ENCODE measurements at places on chromosomes 4 and X.

DNA sequence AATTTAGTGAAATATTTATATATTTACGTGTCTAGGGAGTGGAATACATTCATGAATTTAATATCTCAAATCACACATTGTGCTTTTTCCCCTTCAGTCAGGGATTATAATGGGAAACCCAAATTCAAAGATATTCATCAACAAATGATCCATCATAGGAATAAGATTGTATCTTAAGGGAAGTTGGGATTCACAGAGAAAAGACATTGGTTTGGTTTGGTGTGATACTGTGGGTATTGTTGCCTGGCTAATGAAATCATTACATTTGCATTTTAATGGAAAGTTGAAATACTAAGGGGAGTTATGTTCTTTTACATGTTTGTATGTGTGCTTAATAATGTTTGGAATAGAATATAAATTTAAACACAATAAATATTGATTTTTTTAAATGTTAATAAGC, 1.7 kb downstream of the TET2 start:
- H3K36me3 ChIP-seq = no peaks in the 10 kb centered on the region
- peak overlapping the region; percentile 76 for H3K4me3 ChIP-seq

DNA sequence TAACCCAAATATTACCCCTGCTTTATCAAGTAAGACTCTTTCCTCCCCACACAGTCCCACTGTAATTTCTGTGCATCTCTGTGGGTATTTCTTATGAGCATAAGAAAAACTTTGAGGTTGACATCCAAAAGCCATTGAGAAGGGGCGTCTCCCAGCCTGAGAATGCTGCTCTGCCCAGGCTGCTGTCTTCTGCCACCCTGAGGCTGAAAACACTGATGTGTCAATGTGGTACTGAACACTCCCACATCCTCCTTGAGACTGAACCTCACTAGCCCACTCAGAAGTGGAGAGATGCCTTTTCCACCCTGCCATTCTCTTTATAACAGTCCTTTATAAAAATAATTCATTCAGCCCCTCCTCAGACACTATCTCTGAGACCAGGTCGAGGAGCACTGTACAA, 120.8 kb downstream of the SMIM20 start:
- no peak for DNase-seq
- H3K4me3 ChIP-seq = no peak overlapping the region
- no peaks in the 10 kb centered on the region for H3K27me3 ChIP-seq
- no peaks in the 10 kb centered on the region for H3K4me1 ChIP-seq
- H3K27ac ChIP-seq = no peak overlapping the region

DNA sequence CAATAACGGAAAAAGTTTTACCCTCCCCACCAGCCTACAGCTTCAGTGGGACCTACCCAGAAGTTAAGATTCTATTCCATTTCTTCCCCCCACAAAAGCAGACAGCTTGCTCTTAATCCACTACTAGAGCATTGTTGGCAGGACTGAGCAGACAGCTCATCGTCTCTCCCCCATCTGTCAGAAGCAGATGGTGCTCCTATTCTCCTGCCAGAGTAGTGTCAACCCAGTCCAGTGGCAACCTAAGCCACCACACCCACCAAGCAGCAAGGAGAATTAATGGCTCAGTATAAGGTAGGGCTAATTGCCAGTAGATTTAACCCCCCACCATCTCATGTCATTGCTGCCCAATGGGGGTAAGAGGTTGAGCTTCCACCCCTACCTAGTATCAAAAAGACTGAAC, 62.0 kb downstream of the AWAT2 start:
- no peaks in the 10 kb centered on the region for H3K27me3 ChIP-seq
- H3K27ac ChIP-seq = no peak overlapping the region
- no peaks in the 10 kb centered on the region for H3K4me1 ChIP-seq

DNA sequence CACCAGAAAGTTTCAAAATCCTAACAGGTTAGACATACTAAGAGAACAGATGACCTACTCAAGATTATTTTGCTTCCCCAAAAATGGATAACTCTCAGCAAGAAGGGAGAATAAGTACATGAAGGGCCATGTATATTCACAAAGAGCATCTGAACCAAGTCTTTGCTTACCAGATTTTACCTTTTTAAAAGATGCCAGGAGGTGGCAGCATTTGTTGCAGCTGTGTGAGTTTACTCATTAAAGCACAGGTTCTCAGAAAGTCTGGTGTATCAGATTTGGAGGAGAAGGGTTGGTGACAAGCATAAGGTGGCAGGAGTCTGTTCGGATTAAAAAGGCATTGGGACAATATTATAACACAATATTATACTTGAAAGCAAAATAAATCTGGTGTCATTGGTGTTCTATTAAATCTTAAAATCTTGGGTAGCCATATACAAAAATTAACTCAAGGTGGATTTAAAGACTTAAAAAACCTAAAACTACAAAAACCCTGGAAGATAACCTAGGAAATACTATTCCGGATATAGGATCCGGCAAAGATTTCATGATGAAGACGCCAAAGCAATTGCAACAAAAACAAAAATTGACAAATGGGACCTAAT, 51.3 kb upstream of the NFKB1 start:
- no peak overlapping the region for H3K4me3 ChIP-seq
- H3K27ac ChIP-seq = no peak overlapping the region
- no peaks in the 10 kb centered on the region for H3K36me3 ChIP-seq
- DNase-seq = no peak
- H3K4me1 ChIP-seq = no peaks in the 10 kb centered on the region

DNA sequence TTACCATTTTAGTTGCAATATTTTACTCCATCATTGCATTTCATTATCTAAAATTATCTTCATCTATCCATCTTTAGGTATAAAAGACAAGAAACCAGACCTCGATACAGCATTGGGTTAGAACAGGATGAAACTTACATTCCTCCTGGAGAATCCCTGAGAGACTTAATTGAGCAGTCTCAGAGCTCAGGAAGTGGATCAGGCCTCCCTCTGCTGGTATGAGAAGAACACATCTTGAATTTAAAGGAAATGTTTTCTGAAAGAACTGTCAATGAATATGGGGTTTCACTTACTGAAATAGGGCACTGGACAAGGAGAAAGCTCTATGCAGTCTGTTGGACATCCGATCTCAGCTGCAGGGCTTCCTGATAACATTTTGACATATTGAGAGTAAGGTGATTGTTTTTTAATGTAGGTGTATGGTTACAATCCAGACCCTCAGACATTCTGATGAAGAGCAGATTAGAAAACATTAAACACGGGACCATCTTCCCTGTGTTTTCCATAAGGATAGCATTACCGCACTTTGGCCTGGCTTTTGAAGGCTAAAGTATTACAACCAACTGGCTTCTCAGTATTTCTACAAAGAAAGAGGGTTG, 367.2 kb downstream of the BMPR1B start:
- no peaks in the 10 kb centered on the region for H3K27me3 ChIP-seq
- H3K4me3 ChIP-seq = no peak overlapping the region
- H3K4me1 ChIP-seq = no peaks in the 10 kb centered on the region
- DNase-seq = no peak
- no peaks in the 10 kb centered on the region for H3K36me3 ChIP-seq
- no peak overlapping the region for H3K27ac ChIP-seq

- H3K4me3 ChIP-seq = no peak overlapping the region
- DNase-seq = no peak
- H3K27me3 ChIP-seq = no peaks in the 10 kb centered on the region
- no peaks in the 10 kb centered on the region for H3K36me3 ChIP-seq
- no peaks in the 10 kb centered on the region for H3K4me1 ChIP-seq
These were observed 129.0 kb downstream of the ANAPC4 start for GRCh38 chr4:25506032-25506571.

- no peak for DNase-seq
- no peaks in the 10 kb centered on the region for H3K36me3 ChIP-seq
- H3K4me1 ChIP-seq = no peaks in the 10 kb centered on the region
- no peak overlapping the region for H3K4me3 ChIP-seq
These were observed 212.3 kb upstream of the BCOR start for GRCh38 chrX:40310016-40310415.

DNA sequence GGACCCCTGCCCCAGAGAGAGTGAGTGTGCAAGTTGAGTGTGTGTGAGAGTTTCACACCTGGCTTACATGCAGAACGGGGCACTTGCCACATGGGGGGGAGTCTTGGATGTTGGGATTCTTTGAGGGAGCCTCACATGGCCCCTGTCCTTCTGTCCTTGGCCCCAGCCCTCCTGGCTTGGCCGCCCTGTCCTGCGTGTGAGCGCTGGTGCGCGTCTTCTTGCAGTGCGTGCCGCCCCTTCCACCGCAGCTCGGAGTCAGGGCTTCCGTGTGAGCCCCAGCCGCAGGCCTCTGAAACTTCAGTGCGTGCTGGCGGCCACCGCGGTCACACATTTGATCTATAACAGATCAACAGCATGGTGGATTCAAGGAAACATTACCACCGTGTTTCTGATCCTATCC, 30.1 kb upstream of the HGFAC start:
- no peaks in the 10 kb centered on the region for H3K4me1 ChIP-seq
- H3K27ac ChIP-seq = no peak overlapping the region
- no peaks in the 10 kb centered on the region for H3K27me3 ChIP-seq
- no peak overlapping the region for H3K4me3 ChIP-seq

GRCh38 chr4:16187455-16187854, 38.8 kb downstream of the TAPT1 start:
- no peak overlapping the region for H3K4me3 ChIP-seq
- H3K36me3 ChIP-seq = no peaks in the 10 kb centered on the region
- DNase-seq = no peak
- no peaks in the 10 kb centered on the region for H3K27me3 ChIP-seq

DNA sequence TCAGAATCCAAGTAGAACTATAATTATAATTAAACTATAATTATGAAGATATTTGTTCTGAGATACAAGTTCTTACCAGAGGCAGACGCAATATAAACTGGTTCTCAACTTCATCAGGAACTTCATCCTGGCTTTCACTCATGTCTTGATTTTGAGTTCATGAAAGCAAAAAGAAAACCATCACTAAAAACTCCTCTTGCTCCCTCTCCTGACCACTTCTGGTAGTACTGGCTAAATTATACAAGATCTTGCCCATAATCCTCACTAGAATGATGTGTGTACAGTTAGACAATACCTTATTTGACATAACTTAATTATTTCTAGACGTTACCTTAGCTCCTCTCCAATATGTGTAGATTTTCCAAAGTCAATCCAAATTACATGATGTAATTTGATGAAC, 3.7 kb downstream of the TAF7L start:
- H3K4me3 ChIP-seq = no peak overlapping the region
- H3K4me1 ChIP-seq = no peaks in the 10 kb centered on the region
- no peaks in the 10 kb centered on the region for H3K27me3 ChIP-seq
- DNase-seq = no peak
- no peaks in the 10 kb centered on the region for H3K36me3 ChIP-seq

GRCh38 chr4:133929531-133930239, 271.9 kb downstream of the PABPC4L start:
- DNase-seq = no peak
- H3K4me3 ChIP-seq = no peak overlapping the region
- no peak overlapping the region for H3K27ac ChIP-seq
- no peaks in the 10 kb centered on the region for H3K36me3 ChIP-seq

- H3K4me1 ChIP-seq = no peaks in the 10 kb centered on the region
- H3K4me3 ChIP-seq = no peak overlapping the region
- H3K27ac ChIP-seq = no peak overlapping the region
- no peaks in the 10 kb centered on the region for H3K36me3 ChIP-seq
- no peaks in the 10 kb centered on the region for H3K27me3 ChIP-seq
These were observed 3.5 kb downstream of the ADRA2C start for GRCh38 chr4:3769642-3770184.

GRCh38 chrX:106932960-106933537, 12.8 kb downstream of the CLDN2 start:
- no peaks in the 10 kb centered on the region for H3K27me3 ChIP-seq
- H3K36me3 ChIP-seq = no peaks in the 10 kb centered on the region
- DNase-seq = no peak
- H3K27ac ChIP-seq = peak overlapping the region; percentile 49
- no peak overlapping the region for H3K4me3 ChIP-seq

DNA sequence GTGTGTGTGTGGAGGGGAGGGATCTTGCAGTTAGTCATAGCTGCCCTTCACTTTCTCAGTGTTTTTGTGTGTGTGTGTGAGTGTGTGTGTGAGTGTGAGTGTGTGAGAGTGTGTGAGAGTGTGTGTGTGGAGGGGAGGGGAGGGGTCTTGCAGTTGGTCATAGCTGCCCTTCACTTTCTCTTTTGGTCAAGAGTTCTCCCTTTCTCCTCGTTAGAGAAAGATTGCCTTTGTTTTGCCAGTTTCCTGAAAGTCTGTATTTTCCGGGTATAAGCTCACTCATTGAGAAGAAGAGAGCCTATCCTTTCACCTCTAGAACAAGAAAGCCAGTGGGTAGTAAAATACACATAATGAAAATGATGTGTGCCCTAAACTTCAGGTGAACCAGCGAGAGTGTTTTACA, 75.2 kb upstream of the ENPP6 start:
- peaks cover 19% of the 10 kb centered on the region for H3K4me1 ChIP-seq
- no peaks in the 10 kb centered on the region for H3K36me3 ChIP-seq
- no peaks in the 10 kb centered on the region for H3K27me3 ChIP-seq
- H3K27ac ChIP-seq = no peak overlapping the region
- H3K4me3 ChIP-seq = no peak overlapping the region

GRCh38 chrX:69155786-69156520, 9.3 kb downstream of the PJA1 start:
- H3K4me1 ChIP-seq = no peaks in the 10 kb centered on the region
- no peak overlapping the region for H3K27ac ChIP-seq
- no peak overlapping the region for H3K4me3 ChIP-seq
- DNase-seq = no peak
- H3K27me3 ChIP-seq = no peaks in the 10 kb centered on the region

- no peak overlapping the region for H3K4me3 ChIP-seq
- H3K27me3 ChIP-seq = no peaks in the 10 kb centered on the region
- H3K4me1 ChIP-seq = no peaks in the 10 kb centered on the region
- H3K27ac ChIP-seq = no peak overlapping the region
These were observed 304.9 kb upstream of the KLF3 start for GRCh38 chr4:38359113-38359512.

GRCh38 chr4:156294577-156294976, 340.9 kb upstream of the CTSO start:
- no peaks in the 10 kb centered on the region for H3K36me3 ChIP-seq
- no peak overlapping the region for H3K4me3 ChIP-seq
- H3K27ac ChIP-seq = no peak overlapping the region

DNA sequence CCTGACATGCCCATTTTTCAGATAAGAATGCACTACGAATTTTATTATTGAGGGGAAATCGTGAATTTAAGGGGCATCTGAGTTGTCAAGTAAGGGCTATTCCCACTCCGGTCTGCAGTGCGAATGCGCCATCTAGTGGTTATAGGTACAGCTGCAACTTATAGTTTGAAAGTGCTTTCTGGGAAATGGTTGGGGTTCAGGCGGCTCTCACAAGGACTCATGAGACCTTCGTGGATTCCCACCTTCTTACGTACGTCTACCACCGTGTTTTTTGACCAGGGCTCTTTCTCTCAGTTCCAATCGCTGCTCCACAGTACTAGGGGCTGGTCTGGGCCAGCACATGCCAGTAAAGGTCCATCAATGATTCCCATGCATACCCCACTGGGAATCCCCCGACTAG, 12.3 kb downstream of the MSL3 start:
- no peaks in the 10 kb centered on the region for H3K36me3 ChIP-seq
- H3K27me3 ChIP-seq = no peaks in the 10 kb centered on the region
- H3K4me3 ChIP-seq = no peak overlapping the region
